Gastrocnemius medialis (tissue), 4 donors: ENCODE measurements at places on chromosomes 12 and 14. TPM values are rescaled to one million over a fixed set of nuclear protein-coding genes. Genes with fewer than 3 reads are reported as not detected.

- no peak for DNase-seq
Measured at GRCh38 chr14:89315493-89316470, 101.3 kb downstream of the FOXN3 start.

GRCh38 chr12:50425589-50426258 is 25.0 kb downstream of the LARP4 start:
- no peak for DNase-seq

DNA sequence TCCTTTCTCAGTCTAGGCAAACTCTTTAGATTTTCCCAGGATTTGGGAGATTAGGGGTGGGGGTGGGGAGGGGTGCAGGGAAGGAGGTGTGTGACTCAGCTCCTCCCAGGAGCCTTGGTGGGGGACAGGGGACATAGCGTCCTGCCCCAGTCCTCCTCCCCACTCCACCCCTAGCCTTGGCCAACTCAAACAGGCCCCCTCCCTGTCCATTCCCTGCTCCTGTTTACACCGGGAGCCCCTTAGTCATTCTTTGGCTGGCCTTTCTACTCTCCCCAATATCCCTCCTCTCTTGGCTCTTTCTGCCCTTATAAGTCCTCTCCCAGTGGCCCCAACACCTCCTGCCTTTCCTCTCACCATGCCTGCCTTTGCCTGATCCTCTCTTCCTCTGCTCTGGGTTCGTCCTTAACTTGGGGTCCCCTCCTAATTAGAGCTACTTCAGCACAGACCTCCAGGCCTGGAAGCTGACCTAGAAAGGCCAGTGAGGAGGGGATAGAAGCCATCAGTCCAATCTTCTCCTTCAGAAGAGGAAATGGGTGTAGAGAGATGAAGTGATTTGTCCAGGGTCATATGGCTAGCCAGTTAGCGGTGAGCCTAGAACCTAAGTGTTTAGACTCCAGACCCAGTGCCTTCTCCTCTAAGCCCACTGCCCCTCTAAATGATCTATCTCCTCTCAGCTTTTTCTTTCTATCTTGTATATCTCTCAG is 2.3 kb upstream of the ITGA5 start:
- peak; percentile 73 for DNase-seq

GRCh38 chr14:69726761-69727511 is 40.0 kb upstream of the SRSF5 start:
- DNase-seq: peak; percentile 52

- no peak for DNase-seq
Measured at GRCh38 chr12:738712-739111, 13.7 kb upstream of the WNK1 start.

DNA sequence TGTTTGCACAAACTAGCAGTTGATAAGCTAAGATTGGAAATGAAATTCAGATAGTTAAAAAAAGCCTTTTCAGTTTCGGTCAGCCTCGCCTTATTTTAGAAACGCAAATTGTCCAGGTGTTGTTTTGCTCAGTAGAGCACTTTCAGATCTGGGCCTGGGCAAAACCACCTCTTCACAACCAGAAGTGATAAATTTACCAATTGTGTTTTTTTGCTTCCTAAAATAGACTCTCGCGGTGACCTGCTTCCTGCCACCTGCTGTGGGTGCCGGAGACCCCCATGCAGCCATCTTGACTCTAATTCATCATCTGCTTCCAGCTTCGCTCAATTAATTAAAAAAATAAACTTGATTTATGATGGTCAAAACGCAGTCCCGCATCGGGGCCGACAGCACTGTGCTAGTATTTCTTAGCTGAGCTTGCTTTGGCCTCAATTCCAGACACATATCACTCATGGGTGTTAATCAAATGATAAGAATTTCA is 335.6 kb downstream of the TMEM121 start:
- DNase-seq: no peak

DNA sequence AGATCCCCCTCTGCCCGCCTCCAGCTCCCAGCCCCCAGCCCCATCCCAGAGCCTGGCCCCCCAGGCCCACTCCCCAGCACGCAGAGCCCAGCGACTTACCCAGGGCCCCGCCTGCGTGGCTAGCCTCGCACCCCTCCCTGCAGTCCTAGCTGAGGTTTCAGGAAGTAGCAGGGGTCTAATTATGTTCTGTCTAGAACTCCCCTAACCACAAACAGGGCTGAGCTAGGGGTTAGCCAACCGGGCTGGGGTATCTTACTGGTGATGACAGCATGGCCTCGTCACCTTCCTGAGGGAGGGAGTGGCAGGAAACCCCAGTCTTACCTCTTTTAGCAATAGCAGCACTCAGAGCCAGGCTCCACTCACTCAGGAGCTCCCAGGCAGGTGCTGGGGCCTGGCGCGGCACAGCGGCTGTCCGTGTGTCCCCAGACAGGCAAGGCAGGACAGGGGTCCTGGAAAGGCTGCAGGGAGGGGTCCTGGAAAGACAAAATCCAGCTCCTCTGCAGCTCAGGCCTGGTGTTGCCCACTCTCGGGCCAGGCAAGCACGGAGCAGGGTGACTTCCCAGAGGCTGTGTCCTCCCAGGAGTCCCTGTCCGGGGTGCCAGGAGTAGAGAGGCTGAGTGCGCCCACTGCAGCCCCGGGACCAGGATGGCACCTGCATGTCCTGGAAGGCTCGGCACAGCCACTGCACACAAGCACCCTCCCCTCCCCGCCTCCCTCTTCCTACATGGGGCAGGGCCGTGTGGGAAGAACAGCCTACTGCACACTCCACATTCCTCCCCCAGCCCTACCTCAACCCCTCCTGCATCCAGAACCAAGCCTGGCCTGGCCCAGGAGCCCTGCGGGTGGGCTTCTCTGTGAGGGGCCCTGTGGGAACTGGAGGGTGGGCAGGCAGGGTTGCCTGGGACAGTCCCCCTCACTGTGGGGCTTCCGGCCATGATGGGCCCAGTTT is at the start of gene GPR132:
Gene GPR132 (minus strand): TSS at position 151 of the 949 bp plus-strand sequence. CDS start 10,010 bp downstream, outside the sequence.
- DNase-seq: peak; percentile 42

DNA sequence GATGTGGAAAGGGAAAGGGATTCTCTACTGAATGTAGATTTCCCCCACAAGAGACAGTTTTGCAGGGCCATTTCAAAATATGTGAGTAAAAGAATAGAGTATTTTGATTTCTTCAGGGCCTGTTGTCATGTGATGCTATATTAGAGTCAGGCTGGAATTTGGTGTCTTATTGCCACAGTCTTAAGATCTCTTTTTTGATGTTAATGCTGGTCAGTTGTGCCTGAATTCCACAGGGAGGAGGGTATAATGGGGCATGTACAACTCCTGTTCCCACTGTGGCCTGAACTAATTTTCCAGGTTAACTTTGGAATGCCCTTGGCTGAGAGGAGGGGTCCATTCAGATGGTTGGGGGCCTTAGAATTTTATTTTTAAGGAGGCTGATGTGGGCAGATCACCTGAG is 111.0 kb upstream of the MAX start:
- DNase-seq: no peak

- DNase-seq: no peak
Measured at GRCh38 chr14:105368426-105368825, 29.9 kb upstream of the TEX22 start.

DNA sequence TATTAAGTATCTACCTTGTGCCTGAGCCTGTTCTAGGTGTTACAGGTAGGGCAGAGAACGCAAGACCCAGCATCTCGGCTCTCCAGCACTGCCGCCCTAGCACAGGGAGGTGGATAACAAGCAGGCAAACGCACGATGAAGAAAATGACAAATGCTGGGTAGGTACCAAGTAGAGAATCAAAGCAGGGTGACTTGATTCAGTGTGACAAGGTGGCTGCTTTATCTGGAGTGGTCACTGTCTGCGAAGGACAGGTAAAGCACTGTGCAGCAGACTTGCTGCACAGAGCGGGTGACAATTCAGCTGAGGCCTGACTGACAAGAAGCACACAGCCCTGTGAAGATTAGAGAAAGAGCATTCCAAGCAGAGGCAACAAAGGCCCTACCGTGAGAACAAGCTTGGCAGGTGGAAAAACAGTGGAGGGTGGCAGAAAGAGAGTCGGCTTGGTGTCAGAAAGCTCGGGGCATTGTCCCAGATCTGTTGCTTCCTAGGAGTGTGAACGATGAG is 12.9 kb downstream of the PRKCH start:
- no peak for DNase-seq

LRRK2 gene
- total RNA-seq: 4.5 TPM

ALKBH1 gene
- 14.2 TPM for total RNA-seq

SIRT4 gene
- total RNA-seq: 6.4 TPM

STAC3 gene
- 678 TPM for total RNA-seq

FIGNL2 gene
- not detected for total RNA-seq
